NCI-H187 (cell line): ENCODE measurements at places on chromosomes 1 and 21.

DNA sequence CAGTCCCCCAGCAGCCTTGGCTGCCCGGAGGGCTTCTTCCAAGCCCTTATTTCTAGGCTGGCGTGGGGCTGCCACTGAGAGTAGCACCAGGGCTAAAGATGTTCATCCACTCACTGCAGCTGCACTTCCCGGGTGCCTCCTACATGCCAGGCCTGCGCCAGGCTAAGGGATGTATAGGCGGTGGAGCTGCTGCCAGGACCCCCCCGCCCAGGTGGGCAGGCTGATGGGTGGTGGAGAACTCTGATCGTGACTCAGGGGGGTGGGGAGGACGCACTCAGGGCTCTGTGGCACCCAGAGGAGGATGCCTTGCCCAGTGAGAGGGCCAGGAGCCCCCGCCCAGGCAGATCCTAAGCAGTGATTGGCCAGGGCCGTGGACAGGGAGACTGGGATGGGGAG, 34.1 kb downstream of the CFAP74 start:
- DNase-seq, result no peak

- DNase-seq, result no peak
Measured at GRCh38 chr1:179984942-179985341, 30.3 kb downstream of the CEP350 start.

GRCh38 chr1:155123801-155124200, 3.9 kb upstream of the EFNA1 start:
- DNase-seq, result no peak

GRCh38 chr1:114009393-114009792, 30.1 kb downstream of the OLFML3 start:
- DNase-seq, result no peak

DNA sequence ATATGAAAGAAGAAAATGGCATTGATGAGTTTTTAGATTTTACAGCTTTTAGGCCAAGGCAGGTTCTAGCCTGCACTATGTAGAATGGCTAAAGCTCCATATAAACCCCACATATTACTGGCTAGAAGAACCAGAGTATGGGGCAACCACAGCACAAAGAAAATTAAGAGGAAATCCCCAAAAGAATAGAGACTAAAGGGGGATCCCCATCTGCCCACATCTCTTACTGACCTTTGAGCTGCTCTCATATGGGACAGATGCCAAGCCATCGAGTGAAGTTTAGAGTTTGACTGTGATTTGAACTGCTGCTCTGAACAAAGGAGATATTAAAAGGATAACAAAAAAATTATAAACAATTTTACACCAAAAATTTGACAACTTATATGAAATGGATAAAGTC, 102.2 kb upstream of the HAO2 start:
- no peak for DNase-seq

- peak; percentile 56 for DNase-seq
Measured at GRCh38 chr21:31862078-31862477, 10.7 kb upstream of the HUNK start.

GRCh38 chr1:3460672-3461131, 6.2 kb downstream of the ARHGEF16 start:
- DNase-seq, result no peak

DNA sequence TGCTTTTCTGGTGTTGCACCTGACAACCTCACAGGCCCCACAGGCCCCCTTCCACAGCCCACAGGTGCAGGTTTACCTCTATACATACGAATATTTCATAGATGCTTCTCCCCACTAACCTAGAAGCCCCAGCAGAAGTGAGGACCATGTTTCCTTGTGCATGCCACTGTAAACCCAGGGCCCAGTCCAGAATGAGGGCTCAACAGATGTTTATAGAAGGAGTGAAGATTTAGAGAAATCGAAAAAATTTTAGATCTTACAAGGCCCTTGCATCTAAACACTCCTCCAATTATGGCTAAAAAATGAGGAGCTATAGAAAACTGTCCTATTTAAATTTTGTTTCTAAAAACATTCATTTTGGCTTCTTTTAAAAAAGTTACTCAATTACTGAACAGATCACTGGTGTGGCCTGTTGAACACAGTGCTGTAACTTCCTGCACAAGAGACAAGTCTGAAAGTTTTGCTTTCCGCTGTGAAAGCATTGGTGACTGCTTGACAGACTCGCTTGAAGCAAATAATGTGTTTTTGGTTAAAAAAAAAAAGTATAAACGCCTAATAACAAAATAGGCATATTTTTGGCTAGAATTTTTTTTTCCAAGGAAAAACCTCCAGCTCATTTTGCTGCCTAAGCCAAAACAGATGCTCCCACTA, 1.2 kb downstream of the ABCB10 start:
- no peak for DNase-seq

DNA sequence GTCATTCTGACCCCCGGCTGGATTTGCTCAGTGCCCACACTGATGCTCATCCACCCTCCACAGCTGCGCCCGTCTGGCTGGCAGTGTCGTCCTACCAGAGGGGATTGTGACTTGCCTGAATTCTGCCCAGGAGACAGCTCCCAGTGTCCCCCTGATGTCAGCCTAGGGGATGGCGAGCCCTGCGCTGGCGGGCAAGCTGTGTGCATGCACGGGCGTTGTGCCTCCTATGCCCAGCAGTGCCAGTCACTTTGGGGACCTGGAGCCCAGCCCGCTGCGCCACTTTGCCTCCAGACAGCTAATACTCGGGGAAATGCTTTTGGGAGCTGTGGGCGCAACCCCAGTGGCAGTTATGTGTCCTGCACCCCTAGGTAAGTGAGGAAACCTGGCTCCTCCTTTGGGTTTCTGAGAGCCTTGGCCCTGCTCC, 5.7 kb upstream of the EFNA4 start:
- DNase-seq, result no peak

- no peak for DNase-seq
Measured at GRCh38 chr1:211330282-211330936, 3.8 kb downstream of the TRAF5 start.

DNA sequence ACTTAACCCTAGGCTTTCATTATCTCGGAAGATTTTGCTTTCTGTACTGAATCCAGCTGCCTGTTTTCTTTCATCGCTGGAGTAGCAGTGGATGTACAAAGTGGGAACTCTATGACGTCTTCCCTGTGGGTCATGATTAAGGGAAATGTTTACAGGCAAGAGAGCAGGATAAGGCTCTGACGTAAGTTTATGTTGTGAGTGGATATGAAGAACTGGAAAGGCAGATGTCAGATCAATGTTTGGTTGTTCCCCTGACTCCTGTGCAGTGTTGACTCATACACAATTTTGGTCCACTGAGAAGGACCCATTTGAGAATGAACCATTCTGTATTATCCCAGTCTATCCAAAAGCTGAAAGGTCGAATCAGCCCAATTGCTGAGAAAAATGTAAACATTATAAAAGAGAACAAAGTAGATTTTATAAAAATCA, 292.4 kb downstream of the GRIK1 start:
- DNase-seq, result no peak

GRCh38 chr1:201912832-201913231, 24.1 kb downstream of the SHISA4 start:
- no peak for DNase-seq

DNA sequence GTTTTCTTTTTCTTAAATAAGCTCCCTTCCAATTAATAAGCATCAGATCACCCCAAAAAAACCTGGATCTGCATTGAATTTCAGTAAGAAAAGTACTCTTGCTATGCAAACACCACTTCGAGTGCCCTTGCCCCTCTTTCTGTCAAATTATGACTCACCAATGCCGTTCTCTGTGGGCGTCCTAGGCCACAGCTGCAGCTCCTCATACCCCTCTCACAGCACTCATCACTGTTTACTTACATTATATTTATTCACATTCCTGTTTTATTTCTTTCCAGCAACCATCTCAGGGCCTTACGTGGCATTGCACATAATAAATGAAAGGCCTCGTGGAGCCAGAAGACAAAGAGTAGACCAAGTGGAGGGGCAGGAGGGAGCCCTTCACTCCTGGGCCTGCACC, 99.1 kb upstream of the CTTNBP2NL start:
- DNase-seq, result no peak

GRCh38 chr1:18807334-18808063, 52.0 kb downstream of the TAS1R2 start:
- DNase-seq, result no peak

DNA sequence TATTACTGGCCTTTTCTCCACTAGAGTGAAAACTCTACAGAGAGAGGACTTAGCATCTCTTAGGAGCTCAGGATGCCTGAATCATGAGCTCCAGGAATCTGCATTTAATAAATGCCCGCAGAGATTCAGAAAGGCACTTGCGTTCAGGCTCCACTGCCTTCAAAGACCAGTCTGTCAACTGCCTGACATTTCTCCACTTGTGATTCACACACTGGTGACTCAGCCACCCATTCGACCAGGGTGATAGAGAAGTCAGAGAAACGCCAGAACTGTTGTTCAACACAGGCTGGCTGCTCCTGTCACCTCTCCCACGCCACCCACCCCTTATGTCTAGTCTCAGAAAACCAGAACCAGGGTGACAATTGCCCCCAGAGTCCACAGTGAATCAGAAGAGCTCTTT, 26.9 kb upstream of the LBR start:
- no peak for DNase-seq

GRCh38 chr21:44371596-44371995, 18.2 kb downstream of the TRPM2 start:
- DNase-seq, result no peak

- DNase-seq, result no peak
Measured at GRCh38 chr1:19337289-19337688, 25.2 kb downstream of the SLC66A1 start.

DNA sequence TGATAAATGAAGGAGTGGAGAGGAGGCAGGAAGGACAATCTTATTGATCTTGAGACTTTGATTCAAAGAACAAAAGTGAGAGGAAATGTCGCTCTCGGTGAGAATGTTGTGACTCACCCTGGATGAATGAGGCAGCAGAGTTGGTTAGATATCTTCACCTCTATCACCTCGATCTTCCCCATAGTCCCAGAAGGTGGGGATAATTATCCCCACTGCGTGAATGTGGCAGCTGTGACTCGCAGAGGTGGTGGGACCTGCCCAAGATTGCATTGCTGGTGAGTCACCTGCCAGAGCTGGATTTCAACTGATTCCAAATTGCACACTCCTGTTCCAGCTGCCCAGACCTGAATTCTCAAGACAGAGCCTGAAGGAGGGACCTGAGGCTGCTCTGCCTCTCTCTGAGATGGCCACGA, 105.0 kb downstream of the MATN1 start:
- no peak for DNase-seq

DNA sequence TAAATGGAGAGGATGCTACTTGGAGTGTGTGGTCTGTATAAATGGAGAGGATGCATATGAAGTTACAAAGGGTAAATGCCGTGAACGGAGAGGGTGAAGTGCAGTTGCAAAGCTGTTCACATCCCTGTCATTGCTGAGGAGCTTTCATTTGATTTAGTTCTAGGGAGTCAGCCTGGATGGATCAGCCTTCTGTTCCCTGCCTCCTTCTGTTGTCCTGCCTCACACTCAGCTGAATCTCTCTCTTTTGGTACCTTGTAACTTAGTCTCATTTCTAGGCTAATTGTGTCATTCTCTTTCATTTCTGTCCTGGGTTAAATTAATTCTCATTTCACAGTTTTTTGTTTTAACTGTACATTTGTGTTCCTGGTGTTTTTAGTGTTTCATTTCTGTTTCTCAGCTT, 133.2 kb upstream of the COL6A1 start:
- DNase-seq, result no peak

GRCh38 chr1:21664806-21665588, 4.2 kb downstream of the RAP1GAP start:
- no peak for DNase-seq

- no peak for DNase-seq
Measured at GRCh38 chr1:52364235-52364839, 1.7 kb downstream of the CC2D1B start.

- no peak for DNase-seq
Measured at GRCh38 chr1:97366984-97367383, 553.9 kb downstream of the DPYD start.

DNA sequence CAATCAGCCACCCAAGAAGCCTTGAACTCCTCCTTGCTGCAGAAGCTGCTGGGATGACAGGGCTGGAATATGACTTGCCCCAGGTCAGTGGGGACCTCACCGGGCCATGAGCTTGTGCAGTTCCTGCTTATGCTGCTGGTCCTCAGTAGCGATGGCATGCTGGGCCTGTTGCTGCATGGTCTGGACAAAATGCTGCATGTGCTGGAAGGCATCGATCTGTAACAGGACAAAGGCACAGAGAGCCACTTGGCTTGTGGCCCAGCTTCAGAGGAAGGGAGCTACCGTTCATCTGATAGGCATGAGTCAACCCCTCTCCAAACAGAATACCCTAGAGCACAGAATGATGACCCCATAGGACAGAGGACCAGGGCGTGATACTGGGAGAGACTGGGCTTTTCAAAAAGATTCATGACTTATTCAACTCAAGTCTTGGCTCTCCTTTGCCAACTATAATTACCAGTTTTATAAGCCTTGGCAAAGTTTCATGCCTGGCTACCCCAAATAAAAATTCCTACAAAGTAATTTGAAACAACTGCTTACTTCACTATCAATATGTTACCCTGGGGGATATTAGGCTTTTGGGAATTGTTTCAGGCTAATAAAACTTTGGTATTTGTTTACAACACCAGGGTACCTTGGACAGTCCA, 34.7 kb upstream of the EXOSC10 start:
- DNase-seq, result no peak

- DNase-seq, result no peak
Measured at GRCh38 chr21:45846373-45847160, 135.0 kb upstream of the COL6A1 start.

DNA sequence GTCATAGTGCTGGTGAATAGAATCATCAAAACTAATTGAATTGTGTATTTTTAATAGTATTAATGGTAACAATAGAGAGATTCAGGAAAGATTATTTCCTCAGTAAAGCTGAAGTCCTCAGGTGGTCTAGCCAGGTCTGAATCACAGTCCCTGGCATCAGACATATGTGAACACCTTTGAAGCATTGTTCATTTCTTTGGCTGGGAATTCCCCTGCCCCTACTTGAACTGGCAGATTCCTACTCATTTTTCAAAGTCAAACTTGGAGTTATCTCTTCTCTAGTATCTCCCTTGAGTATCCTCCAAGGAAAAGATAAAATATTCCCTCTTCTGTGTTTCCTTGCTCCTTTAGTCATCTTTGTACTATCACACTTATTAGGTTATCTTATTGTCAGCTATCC, 759.8 kb downstream of the ADGRL2 start:
- DNase-seq, result no peak

GRCh38 chr1:6975331-6976043, 190.2 kb downstream of the CAMTA1 start:
- no peak for DNase-seq

GRCh38 chr1:94608852-94609530, 67.4 kb upstream of the F3 start:
- DNase-seq, result no peak

- DNase-seq, result no peak
Measured at GRCh38 chr1:43431676-43432075, 22.1 kb downstream of the HYI start.
